Fibroblast of skin of left biceps (primary cell): ENCODE measurements at places on chromosomes 12 and 14.

DNA sequence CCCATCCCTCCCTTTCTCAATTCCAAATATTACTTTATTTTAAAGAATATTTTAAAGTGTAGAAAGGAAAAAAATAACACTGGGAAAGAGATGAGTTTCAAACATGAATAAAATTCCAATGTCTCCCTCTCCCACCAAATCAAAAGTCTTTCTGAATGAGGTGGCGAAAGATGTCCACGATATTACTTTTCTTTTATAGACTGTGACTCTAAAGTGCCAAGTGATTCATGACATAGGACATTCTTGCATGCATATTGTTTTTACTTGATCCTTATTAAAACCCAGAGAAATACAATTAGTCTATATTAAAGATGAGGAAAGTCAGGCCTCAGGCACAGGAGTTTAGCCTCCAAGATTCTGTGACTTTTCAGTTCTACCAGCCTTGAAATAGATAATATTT lies 16.0 kb upstream of the LUM start:
- no peak for DNase-seq

DNA sequence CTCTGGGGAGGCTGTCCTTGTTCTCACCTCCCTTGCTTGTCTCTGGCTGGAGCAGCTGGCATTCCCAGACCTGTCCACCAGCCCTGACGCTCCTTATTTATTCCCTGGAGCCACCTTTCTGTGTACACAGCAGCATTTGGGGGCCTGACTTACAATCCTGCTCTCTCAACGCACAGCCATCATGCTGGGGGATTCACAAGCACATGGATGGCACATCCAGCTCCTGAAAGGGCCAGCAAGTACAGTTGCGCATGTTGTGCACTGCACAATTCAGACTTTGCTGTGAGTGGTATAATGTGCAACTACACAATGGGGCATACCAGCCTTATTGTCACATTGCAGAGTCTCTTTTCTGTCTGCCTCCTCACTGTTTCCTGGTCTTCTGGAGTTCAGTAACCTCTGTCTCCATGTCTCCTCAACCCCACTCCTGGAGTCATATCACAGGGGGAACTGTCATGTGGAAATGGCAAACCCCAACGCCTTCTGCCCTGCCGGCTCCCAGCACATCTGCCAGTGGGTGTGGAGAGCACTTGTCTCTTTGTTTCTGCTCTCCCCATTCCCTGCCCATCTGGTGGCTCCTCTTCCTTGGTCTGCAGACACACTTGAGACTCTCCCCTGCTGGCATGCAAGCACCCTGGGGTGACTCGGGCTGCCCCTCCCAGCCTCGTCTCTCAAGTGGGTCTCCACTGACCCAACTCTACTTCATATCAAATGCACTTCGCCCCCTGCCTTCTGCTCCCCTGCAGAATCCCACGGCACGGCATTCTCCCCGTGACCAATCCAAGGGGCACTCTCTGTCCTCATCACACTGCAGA lies 41.2 kb upstream of the MEG3 start:
- no peak for DNase-seq

DNA sequence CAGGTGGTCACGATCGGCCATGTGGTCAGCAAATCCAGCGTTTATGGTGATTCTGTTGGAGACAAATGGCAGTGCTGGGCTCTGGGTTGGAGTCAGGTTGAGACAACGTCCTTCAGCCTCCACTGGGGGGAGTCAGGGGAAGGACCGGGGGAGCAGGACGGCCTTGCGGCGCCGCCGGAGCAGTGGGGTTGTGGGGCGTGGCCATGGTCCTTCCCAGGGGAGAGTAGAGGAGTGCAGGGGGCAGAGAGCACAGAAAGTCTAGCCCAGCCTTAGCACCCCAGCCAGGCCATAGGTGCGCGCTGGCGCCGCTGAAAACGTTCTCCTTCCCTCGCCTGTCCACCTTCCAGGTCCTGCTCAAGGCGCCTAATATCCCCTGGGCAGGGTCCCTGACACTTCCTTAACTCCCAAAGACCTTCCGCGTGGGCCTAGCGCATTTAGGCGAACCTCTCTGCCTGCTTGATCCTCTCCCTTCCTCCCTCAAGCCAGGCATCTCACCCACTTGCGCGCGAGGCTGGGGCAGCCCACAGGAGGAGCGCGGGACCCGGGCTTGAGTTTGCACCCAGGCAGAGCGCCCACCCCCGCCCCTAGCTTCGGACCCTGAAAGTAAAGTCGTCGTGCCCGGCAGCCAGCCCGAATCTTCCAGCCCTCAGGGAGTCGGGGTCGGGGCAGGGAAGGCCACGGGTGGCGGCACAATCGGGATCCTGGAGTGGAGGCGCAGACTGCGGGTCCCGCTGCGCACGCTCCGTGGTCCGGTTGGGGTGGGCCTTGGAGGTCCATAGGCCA lies 3.1 kb upstream of the KIF26A start:
- no peak for DNase-seq

- peak; percentile 37 for DNase-seq
Measured at GRCh38 chr14:103880348-103881267, 33.2 kb upstream of the PPP1R13B start.

GRCh38 chr12:28294300-28294699 lies 104.0 kb downstream of the CCDC91 start:
- no peak for DNase-seq

DNA sequence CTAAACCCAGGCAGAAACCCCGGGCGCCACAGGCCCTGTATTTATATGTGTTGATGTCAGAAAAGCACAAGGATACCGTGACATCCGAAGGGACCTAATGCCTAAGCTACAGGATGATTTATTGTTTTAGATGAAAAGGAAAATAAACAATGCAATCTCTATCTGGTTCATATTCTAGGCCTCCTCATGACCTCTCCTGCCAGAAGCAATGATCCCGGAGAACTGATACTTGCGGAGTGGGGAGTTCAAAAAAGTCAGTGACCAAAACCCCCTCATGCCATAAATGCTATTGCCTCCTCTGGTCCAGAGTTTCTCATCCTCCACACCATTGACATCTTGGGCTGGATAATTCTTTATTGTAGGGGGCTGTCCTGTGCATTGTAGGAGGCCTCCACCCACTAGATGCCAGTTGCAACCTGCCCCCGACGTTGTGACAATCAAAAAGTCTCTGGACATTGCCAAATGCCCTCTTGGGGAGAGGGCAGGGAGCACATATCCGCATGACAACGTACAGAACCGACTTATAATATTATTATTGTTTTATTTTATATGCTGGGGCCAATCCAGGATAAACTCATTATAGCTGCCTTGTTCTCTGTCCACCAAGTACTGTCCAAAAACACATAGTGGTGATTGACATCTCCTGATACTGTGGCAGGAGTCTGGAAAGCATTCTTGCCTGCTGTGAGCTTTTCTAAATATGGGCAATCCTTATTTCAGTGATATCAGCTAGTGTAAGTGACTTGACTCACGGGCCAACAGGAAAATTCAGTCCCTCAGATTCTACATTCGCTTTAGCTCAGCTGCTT lies 1.1 kb upstream of the CSRP2 start:
- no peak for DNase-seq

DNA sequence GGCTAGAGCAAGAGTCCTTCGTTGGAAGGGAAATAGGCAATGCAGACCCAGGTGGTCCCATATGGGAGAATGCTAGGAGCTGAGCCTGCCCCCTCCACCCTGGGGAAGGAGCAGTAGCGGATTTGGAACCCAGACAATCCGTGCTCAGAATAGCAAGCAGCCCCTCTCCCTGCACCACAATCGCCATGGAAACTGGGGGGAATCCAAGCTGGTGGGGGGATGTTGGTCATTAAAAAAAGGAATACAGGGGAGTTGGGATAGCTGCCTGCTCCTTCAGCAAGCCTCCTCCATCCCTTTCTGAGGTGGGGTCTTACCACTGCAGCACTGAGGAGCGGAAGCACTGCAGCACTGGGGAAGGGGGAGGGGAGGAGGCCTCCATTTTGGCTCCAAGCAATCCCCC lies 2.9 kb downstream of the RND1 start:
- DNase-seq = no peak

DNA sequence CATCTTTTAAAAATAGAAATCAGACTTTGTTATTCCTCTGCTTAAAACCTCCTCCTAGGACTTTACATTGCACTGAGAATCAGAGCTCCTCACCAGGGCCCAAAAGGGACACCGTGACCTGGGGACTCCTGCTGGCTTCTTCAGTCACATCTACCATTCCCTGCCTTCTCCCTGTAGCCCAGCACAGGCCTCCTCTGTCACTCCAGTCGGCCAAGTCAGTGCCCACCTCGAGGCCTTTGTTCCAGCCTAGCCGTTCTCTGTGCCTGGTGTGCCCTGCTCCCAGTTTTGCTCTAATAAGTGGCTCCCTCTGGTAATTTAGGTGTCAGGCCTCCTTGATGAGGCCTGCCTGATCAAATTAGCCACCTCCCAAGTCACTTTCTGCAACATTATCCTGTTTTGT lies 27.4 kb downstream of the CRADD start:
- DNase-seq = no peak

DNA sequence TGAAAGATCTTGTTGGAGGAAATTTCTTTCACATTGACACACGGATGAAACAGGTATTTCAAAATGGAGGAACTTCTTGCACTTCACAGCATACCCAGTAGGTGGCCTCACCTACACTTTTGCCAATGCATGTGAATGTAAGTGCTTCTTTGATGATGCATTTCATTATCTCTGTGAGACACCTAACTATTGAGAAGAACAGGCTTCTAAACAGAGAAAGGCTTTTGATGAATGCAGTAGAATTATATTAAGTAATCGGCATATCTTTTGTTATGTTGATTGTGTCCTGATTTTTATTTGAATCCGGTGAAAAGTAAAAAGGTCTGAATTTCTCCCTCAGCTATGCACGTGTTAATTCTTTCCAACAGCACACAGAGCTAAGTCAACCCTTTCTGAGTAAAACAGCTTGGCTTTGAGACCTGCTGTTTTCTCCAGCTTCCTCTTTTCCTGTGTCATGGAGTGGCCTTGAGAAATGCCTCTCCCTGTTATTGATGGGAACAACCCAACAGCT lies 399.0 kb downstream of the NAV3 start:
- DNase-seq = no peak

DNA sequence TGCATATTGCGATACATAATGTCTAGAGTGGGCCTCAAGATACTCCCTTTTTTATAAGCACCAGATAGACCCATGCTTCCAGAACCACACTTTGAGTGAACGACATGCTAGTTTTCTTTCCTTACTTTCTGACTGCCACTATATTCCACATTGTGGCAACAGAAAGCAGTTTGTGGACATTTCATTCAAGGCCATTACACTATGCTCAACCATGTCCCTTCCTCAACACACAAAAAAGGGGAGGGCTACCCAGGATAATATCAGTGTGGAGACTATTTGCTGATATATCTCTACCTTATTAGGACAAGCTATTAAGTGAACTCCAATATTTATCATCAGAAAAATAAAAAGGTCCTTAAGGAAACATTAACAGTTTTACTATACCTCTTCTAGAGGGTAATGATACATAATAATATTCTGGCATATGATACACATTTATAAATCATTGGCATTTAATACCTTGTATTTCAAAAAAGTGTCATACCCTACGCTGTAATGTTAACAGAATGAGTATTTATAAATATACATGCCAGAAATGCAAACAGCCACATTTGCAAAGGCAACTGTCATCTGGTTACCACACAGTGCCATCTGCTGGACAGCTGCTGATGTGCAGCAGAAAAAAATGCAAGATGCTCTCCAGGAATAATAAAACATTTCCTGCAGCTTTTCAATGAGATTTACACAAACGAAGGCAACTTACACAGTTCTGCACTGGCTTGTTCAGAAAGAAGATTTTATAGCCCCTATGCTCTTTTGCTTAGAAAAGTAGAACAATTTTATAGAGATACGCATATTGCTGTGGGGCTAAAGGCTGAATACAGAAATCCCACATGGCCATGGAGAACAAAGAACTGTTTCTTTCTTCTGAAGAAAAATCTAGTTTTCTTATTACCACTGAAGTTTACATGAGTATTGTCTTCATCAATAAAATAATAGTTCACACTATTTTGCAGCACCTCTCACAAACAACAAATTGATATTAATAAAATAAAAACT lies 182.2 kb upstream of the GRIP1 start:
- peak; percentile 26 for DNase-seq

DNA sequence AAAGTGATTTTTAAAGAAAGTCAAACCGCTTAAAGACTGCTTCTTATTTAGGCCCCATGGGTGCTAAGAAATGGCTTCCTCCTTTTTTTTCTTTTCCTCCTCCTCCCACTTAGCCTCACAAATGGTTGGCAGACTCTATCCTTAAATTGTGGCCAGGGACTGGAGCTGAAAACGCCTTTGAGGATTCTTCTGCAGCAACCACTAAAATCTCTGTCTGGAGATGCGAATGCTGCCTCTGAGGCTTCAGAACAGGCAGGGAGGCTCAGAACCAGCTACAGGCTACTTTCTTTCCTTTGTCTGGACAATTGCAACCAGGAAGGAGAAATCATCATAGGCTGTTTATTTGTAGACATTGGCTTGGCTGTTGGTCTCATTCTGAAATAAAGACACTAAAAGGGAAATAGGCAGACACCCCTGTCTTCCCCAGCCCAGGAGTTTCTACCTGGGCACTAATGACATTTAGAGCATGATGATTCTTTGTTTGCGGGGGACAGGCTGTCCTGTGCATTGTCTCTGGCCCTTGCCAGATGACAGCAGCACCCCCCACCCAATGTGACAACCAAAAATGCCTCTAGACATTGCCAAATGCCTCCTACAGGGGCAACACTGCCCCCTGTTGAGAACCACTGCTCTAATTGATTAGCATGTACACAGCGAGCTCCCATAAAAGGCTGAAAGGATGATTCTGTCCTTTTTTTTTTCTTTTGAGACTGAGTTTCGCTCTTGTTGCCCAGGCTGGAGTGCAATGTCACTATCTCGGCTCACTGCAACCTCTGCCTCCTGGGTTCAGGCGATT lies 50.3 kb downstream of the MAP1LC3B2 start:
- DNase-seq = no peak

GRCh38 chr12:1613860-1614259 lies 15.2 kb upstream of the WNT5B start:
- no peak for DNase-seq

DNA sequence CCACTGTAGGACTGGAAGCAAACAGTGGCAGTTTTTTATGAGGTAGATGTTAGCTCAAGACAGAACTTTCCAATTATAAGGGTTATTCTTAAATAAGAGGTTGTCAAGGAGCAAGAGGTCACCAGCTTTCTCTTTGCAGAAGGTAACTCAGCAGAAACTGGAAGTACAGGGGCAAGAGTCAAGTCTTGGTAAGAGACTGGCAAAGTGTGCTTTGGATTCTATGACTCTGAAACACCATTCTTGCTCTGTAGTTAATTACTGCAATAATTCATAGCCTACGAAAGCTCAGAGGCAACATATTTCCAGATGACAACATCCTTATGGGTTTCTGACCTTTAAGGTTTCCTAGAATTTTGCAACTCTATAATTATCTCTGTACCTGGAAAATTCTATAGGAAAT lies 51.3 kb downstream of the RMST start:
- DNase-seq = no peak
